Cardiac muscle cell (in vitro differentiated cells and primary cell): ENCODE measurements at places on chromosomes 1 and 21. TPM values are rescaled to one million over a fixed set of nuclear protein-coding genes. Genes with fewer than 3 reads are reported as not detected.

Gene KRTAP10-6
- polyA plus RNA-seq: 0.29 TPM in 1 of 2 replicates, not detected in the other

Gene FCER1A
- 0.27 TPM in 1 of 2 replicates, not detected in the other for polyA plus RNA-seq

Gene STYXL2
- 43.0 and 55.3 TPM in 2 replicates for polyA plus RNA-seq

Gene FMO3
- polyA plus RNA-seq: not detected in 2 replicates

Gene MRPL37
- polyA plus RNA-seq: 95.7 and 97.9 TPM in 2 replicates

Gene CTSK
- 2.2 and 3.8 TPM in 2 replicates for polyA plus RNA-seq

Gene SLAMF9
- polyA plus RNA-seq: not detected in 2 replicates

Gene DMRTA2
- 0.27 TPM in 1 of 2 replicates, not detected in the other for polyA plus RNA-seq

Gene VWA5B1
- polyA plus RNA-seq: 0.37 TPM in 1 of 2 replicates, not detected in the other

Gene LCE3D
- not detected in 2 replicates for polyA plus RNA-seq

Gene TOR3A
- polyA plus RNA-seq: 21.4 and 29.5 TPM in 2 replicates

Gene DNAJC28
- 4.8 and 6.6 TPM in 2 replicates for polyA plus RNA-seq

Gene LORICRIN
- polyA plus RNA-seq: 0.19 TPM in 1 of 2 replicates, not detected in the other

Gene TMEM51
- 21.3 and 23.8 TPM in 2 replicates for polyA plus RNA-seq

Gene LCE2C
- not detected in 2 replicates for polyA plus RNA-seq

Gene NAV1
- polyA plus RNA-seq: 99.0 and 127 TPM in 2 replicates

Gene TFF2
- not detected in 2 replicates for polyA plus RNA-seq

Gene NHLH2
- 0.31 TPM in 1 of 2 replicates, not detected in the other for polyA plus RNA-seq

Gene TMCO4
- 1.3 and 2.5 TPM in 2 replicates for polyA plus RNA-seq

Gene SPATA21
- not detected in 2 replicates for polyA plus RNA-seq

Gene FCRL4
- not detected in 2 replicates for polyA plus RNA-seq
